Activated T-helper 9 cell treated with anti-CD3 and anti-CD28 coated beads, Interleukin-2, amount 50 U/mL, for 16 hours (primary cell): ENCODE measurements at places on chromosomes 5 and 9.

DNA sequence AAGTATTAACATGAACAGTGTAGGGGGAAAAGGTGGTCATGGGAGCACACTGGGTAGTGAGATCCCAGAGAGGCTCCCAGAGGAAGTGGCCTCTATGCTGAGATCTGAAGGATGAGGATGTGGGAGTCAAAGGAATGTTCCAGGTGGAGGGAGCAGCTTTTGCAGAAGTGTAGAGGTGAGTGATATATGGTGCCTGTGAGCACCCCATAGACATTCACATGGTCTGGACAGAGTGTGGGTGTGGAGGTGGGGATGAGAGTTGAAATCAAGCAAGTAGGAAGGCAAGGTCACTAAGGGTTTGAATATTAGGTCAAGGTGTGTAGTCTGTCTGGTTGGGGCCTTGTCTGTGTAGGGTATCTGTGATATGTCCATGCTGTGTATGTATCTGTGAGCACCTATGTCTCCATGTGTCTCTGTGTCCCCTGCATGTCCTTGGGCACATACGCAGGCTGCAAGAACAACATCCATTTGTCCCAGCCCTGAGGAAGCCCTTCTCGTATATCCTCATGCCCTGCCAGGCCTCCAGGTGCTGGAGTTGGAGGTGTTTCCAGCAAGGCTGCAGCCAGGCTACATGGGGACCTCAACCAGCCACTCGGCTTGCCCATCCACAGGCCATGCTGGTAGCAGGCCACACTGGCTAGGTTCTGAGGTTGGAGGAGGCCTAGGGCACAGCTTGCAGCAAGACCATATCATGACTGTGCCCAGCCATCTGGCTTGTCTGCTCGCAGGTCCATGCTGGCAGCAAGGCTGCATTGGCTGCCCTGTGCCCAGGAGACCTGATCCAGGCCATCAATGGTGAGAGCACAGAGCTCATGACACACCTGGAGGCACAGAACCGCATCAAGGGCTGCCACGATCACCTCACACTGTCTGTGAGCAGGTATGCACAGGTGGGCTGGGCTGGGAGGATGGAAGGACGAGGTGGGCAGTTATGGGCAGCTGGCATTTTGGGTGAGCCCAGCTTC is 4.7 kb downstream of the PDLIM4 start:
- no peak for DNase-seq

GRCh38 chr5:39869396-39869795 is 444.6 kb upstream of the DAB2 start:
- DNase-seq: no peak

DNA sequence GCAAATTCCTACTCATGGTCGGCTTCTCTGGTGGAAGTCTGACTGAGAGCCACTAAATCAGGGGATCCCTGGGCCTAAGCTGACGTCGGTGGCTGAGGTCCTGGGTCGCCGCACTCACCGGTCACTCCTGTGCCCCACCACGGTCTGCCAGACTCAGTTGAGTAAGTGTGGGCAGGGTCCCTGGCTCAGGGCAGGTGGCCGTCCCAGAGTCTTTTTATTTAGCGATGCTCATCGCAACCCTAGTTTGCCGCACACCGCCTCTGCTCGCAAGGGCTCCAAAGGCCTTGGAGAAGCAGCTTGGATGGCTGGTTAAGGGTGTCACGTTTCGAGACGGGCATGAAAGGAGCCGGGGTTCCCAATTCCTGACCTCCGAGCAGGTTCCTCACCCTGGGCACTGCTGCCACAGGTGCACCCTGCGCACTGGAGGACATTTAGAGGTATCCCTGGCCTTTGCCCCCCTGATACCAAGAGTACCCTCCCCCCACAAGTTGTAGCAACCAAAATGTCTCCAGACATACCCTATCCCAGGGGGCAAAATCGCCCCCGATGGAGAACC is 59.9 kb downstream of the NSUN2 start:
- no peak for DNase-seq

DNA sequence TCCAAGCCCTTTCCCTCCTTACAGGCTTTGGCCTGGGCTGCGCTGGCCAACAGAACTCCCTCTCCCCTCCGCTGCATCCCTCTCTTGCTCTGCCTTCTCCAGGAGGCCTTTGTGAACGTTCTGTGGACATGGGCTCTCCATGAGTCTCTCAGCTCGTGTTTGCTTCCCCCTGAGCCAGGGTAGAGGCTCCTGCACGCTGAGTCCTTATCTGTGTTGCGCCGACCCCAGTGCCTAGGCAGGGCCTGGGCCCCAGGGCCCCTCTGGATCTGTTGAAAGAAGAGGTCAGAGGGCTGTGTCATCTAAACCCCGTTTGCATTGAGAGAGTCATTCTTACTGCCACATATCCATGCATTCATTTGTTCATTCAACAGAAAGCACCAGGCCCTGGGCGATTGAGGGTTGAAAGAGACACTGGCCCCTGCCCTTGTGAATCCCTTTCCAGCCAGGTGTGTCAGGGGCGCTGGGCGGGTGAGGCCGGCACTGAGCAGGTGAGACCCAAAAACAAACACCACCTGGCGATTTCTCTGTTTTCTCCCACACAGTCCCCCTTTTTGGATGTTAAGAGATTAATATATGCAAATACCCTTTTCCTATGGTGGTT is 111.2 kb upstream of the IER5L start:
- DNase-seq: no peak

DNA sequence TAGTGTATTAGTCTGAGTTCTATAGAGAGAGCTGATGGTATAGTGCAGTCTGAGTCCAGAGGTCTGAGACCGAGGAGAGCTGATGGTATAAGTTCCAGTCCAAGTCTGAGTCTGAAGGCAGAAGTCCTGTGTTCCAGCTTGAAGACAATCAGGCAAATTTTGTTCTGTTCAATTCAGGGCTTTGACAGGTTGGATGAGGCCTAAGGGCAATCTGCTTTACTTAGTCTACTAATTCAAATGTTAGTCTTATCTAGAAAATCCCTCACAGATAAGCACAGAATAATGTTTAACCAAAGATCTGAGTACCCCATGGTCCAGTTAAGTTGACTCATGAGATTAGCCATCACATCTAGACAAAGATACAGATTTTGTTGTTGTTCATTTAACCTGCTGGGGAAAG is 303.0 kb upstream of the KLF4 start:
- DNase-seq: no peak

DNA sequence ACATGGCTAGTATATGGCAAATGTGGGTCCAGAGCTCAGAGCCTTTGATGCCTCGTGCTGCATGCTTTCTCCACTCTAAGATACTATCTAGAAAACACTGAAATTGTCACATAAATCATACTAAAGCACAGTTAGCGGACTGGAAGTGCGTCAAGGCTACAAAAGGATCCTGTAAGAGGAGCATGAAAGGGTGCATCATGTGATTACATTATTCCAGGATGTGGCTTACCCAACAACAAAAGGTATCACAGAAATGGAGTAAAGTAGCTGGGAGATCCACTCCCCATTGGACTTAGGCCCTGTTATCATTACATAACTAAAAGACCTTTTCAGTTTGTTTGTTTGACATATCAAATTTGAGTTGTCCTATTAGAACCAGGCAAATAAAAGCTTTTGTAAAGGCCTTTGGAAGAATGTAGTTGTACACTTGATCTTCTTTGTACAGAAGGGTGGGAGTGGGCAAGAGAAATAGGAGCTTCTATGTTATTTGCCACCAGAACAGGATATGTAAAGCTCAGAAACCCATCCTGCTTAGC is 6.9 kb downstream of the SLC31A1 start:
- DNase-seq: no peak

- DNase-seq: no peak
Observed at GRCh38 chr5:154999865-155000264, 13.7 kb upstream of the KIF4B start.

- DNase-seq: no peak
Observed at GRCh38 chr5:151288180-151288579, 15.4 kb downstream of the SLC36A3 start.

- DNase-seq: no peak
Observed at GRCh38 chr5:31393126-31393525, 138.8 kb downstream of the DROSHA start.

DNA sequence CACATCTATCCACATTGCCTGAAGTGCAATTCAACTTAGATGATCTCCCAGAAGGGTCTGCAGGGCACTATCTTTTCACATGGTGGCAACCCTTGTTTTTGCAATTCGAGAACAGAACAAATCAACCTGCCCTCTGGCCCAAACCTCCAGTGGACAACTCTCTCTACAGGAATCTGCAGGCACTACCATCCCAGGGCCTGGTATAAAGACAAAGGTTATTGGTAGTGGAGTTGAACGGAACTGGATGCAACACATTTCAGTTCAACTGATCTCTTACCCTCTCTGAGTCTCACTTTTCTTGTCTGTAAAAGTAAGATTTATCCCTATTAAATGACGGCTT is 153.2 kb upstream of the EGFLAM start:
- DNase-seq: no peak

DNA sequence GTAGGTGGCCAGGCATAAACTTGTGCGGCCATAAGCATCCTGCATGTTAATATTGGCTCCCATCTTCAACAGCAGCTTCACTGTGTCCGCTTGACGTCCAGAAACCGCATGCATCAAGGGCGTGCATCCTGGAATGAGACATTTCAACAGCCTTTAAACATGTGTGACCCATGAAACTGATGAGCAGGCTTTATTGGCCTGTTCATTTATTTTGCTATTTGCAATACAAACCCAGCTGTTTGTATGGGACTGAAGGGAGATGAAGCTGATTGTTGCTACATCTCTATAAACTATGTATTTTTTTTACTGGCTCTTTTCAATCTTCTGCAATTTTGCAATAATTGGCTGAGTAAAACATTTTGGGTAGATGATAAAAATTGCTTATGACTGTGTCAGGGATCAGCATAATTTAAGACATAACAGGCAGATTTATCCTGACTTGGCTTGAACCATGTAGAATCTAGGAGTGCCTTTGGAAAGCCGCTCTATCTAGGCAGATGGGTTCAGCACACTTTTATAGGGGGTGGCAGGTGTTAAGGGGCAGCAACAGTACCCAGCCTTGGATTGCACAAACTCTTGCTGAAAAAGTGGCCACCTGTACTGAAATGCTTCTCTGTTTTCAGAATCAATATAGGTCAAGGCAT is 56.9 kb downstream of the ANKRD55 start:
- DNase-seq: no peak

GRCh38 chr5:77322406-77322805 is 111.9 kb downstream of the PDE8B start:
- no peak for DNase-seq

- no peak for DNase-seq
Observed at GRCh38 chr9:96174371-96174770, 127.6 kb downstream of the HSD17B3 start.
